ENCODE measurements at places on chromosomes 12 and 14.

DNA sequence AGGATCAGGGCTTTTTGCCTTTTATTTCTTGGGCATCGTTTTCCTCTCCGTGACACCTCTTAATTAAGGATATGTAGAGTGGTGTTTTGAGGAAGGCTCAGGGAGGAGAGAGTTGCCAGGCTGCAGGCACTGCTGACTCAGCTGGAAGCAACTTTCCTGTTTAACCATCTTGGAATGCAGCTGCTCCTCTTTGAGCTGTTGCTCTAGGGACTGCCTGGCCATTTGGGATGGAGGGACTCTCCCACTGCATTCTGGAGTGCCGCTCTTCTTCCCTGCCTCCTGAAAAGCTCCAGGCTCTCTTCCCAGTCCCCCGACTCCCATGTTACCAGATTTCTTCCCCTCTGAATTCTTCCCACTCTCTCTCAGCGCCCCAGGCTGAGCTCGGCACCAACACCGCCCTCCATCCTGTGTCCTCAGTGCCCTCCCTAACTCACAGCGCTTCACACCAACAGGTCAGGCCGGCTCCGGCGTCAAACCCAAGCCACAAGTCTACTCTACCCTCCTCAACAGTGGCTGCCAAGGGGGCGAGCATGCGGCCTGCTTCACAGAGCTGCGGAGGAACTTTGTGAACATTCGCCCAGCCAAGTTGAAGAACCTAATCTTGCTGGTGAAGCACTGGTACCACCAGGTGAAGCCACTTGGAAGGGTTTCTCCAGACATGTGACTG lies 5.9 kb downstream of the OAS3 start:
- peaks cover 11% of the 10 kb centered on the region for H3K4me1 ChIP-seq
- peaks cover 7% of the 10 kb centered on the region for H3K36me3 ChIP-seq
- H3K4me3 ChIP-seq, result no peak overlapping the region
- H3K27ac ChIP-seq, result no peak overlapping the region

- H3K36me3 ChIP-seq, result no peaks in the 10 kb centered on the region
- H3K4me1 ChIP-seq, result peaks cover 36% of the 10 kb centered on the region
- H3K4me3 ChIP-seq, result no peak overlapping the region
- no peak for DNase-seq
Measured at GRCh38 chr14:32702562-32702961, 236.1 kb upstream of the NPAS3 start.

GRCh38 chr12:52870361-52871290 lies 21.8 kb upstream of the KRT78 start:
- H3K4me3 ChIP-seq, result peak overlapping the region; percentile 42
- H3K27ac ChIP-seq, result peak overlapping the region; percentile 95
- peaks cover 53% of the 10 kb centered on the region for H3K4me1 ChIP-seq

GRCh38 chr12:73106296-73106695 lies 834.1 kb downstream of the TRHDE start:
- DNase-seq, result no peak

- H3K27me3 ChIP-seq, result peaks cover 24% of the 10 kb centered on the region
- H3K4me1 ChIP-seq, result peaks cover 11% of the 10 kb centered on the region
- no peak overlapping the region for H3K4me3 ChIP-seq
- peak; percentile 16 for DNase-seq
- no peaks in the 10 kb centered on the region for H3K36me3 ChIP-seq
Measured at GRCh38 chr14:104731320-104732294, 7.6 kb downstream of the ADSS1 start.

DNA sequence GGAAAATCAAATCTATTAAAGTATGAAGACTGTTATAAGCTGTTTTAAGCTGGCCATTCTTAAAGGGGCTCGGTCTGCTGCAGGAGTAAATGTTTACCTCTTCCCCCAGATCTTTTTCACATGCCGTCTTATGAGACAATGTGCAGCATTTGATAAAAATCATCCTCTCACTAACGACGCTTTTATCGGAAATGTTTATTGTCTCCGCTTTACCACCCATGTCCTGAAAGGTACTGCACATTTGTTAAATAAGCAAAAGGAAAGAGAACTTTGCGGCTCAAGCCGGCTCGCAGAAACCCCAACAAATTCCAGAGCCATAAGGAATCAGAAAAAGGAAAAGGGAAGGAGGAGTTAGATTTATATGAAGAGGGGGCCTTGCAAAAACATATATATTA lies 137.8 kb downstream of the HMGA2 start:
- H3K4me1 ChIP-seq, result peaks cover 95% of the 10 kb centered on the region
- H3K27ac ChIP-seq, result peak overlapping the region; percentile 34
- H3K27me3 ChIP-seq, result peaks cover 10% of the 10 kb centered on the region
- no peak for DNase-seq

DNA sequence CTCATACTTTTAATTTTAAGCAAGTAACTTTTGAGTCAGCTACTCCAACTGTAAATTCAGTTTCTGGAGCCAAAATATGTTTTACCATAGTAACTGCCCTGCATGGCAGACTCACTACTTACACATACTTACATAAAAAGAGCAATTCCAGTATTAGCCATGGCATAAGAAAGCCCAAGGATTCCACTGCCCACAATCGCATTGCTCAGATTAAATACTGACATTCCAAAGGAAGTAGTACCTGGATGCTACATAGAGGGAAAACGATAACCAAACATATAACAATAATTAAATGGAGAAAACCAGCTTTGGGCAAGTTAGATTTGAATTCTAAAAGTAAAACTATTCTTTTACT lies 2.2 kb downstream of the SLC38A2 start:
- DNase-seq, result no peak
- peak overlapping the region; percentile 99 for H3K4me3 ChIP-seq
- H3K4me1 ChIP-seq, result peaks cover 53% of the 10 kb centered on the region
- peaks cover 70% of the 10 kb centered on the region for H3K36me3 ChIP-seq
- H3K27me3 ChIP-seq, result peaks cover 47% of the 10 kb centered on the region
- peak overlapping the region; percentile 99 for H3K27ac ChIP-seq

DNA sequence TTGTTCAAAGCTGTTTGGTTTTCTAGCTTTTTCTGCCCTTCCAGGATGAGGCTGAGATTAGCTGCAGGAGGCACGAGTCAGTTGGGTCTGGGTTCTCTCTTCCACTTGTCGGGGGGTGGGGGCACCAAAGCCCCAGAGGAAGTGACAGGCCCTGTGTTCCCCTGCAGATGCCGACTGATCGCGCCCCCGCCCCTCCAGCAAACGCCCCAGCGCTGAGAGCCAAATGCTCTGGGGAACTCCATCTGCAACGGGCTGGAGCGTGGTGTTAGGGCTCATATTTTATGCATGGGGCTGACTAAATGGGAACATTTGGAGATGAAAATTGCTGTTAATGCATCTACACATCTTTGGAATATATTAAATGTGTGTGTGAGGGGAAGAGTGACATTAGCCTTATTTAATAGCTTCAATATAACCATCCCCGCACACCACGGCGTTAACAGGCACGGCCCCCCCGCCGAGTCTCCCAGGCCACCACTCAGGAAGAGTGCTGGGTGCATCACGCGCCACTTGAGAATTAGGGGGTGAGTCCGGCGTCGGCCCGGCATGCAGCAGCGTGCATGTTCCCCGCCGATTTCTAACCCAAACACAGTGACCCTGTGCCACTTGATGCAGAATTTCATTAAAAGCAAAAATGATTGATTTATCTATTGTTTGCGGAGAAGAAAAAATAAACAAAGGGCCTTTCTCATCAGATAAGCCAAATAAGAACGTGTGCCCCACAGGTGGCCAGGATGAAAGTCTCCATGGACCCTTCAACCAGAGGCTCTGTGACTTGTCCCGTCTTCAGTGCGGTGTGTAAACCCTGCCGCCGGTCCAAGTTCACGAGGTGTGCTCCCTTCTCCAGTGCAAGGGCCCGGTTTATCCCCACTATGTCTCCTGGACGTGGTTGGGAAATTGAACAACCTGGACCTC lies 165.0 kb upstream of the RTL1 start:
- peaks cover 43% of the 10 kb centered on the region for H3K27me3 ChIP-seq
- peaks cover 27% of the 10 kb centered on the region for H3K4me1 ChIP-seq
- no peak overlapping the region for H3K4me3 ChIP-seq

DNA sequence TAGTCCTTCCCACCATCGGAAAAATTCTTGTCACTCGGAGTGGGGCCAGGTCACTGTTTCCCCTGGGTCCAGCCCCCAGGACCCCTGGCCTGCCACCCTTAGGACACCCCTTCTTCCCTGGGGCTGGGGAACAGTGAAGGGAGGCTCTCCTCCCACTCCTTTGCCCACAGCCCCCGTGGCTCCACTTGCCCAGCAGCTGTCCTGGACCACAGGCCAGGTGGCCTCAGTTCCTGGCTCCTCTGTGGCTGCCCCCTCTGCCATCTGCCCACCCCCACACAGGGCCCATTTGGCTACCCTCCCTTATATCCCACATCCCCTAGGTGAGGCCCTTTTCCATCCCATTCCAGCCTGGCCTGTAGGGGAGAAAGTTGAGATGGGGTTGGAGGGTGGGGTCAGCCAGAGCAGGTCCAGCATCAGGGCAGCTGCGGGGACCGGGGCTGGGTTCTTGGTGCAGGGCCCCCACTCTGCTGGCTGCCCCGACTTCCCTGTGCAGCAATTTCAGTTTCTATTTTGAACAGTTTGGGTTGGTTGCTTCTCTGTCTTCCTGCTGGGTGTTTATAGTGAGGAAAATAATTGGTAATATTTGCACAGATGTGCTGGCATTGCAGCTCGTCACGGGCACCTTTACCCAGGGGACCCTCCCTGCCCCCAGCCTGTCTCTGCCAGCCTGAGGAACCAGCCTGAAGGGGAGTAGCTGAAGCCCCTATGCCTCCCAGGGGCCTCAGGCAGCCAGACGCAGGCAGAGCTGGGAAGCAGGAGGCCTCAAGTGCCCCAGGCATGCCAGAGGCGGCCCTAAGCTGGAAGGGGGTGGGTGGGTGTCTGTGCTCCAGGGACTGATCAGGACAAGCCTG lies 23.4 kb downstream of the SYNDIG1L start:
- DNase-seq, result no peak
- H3K4me1 ChIP-seq, result peaks cover 9% of the 10 kb centered on the region
- peaks cover 62% of the 10 kb centered on the region for H3K27me3 ChIP-seq
- no peak overlapping the region for H3K27ac ChIP-seq

Data from HFFc6 (cell line).